ENCODE measurements at places on chromosomes 1 and 21.

GRCh38 chr1:151819976-151820623 lies 11.5 kb downstream of the RORC start:
- DNase-seq, result no peak

- DNase-seq, result no peak
These were observed 36.1 kb downstream of the GADD45A start for GRCh38 chr1:67721112-67721511.

DNA sequence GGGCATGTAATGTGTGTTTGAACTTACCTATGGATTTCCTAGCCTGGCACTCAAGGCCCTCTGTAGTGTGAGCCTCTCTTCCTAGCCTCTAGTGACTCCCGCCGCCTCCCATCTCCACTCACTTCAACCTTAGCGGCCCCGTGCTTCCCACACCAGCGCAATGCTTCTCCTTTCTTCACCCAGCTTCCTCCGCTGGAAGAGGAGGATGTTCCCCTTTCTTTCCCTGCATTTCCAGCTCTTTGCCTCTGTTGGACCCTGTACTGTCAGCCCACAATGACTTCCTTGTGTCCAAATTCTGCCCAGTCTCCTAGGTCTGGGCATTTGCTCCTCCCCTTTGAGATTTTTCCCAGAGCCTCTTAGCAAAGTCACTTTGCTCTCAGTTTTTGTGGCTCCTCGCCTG lies 138.1 kb upstream of the IRF2BP2 start:
- no peak for DNase-seq

DNA sequence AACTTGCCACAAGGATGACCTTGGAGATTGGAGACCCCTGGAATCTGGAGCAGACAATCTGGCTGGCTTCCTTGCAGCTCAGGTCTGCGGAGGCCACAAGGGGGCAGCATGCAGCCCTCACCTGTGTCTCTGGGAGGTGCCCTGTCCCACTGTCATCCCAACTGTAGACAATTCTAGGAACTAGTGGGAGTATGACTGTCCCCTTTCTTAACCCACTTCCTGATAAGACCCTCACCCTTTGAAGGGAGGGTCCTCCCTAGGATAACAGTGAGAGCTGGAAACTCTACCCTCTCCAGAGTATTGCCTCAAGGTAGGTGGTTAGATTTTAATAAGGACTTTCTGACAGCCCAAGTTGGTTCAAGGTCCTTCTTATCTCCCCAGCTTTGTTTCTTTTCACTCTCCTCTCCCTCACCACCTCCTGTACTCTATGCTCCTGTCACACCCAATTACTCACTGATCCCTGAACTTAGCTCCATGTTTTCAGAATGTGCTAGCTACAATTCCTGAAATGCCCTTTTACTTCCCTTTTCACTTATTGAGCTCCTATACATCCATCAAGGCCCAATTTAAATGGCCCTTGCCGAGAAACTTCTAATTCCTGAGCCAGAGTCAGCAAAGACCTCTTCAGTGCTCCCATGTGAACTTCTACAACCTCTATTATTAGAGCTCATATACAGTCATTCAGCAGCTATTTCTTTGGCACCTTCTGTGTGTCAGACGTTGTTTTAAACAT lies 9.2 kb upstream of the KCNQ4 start:
- DNase-seq, result no peak

DNA sequence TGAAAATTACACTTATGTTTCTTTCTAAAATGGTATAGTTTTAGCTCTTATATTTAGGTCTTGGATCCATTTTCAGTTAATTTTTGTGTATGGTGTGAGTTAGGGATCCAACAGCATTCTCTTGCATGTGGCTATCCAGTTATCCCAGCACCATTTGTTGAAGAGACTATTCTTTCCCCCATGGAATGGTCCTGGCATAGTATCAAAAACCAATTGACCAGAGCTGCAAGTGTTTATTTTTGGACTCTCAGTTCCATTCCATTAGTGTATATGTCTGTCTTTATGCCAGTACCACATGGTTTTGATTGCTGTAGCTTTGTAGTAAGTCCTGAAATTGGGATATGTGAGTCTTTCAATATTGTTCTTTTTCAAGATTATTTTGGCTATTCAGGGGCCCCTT lies 14.3 kb downstream of the TTLL10 start:
- no peak for DNase-seq

- no peak for DNase-seq
These were observed 236.2 kb upstream of the NRIP1 start for GRCh38 chr21:15301014-15301413.

DNA sequence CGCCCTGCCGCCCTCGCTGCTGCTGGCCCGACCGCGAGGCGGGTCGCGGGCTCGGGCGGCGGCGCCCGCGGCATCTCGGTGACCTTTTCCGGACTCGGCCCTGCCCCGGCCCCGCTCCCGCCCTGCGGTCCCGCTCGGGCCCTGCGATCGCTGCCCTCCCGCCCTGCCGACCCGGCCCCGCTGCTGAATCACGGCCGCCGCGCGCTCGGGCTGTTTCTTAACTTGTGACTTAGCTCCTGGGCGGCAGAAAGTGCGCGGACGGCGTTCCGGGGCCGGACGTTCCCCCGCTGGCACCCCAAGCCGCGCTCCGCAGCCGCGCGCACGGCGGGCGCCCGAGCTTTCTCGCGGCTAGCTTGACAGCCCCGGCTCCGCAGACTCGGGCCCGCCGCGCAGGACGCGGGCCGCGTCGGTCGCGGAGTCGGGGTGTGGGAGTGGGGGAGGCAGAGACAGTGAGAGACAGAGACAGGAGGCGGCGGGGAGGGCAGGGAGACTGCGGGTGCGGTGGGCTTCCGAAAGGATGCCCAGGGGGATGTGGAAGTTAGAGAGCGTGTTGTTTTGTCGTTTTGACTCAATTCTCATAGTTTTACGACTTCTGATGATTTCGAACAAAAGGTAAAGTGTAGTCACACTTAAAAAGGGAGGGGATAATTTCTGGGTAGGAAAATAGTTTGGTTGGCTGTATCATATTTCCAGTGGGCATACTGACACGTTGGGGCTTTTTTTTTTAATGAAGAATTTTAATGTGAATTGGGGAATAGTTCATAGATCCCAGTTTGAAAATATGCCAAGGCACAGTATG lies 49.8 kb downstream of the PRDM2 start:
- DNase-seq, result peak; percentile 31

GRCh38 chr1:180020017-180020416 lies 65.4 kb downstream of the CEP350 start:
- DNase-seq, result no peak

DNA sequence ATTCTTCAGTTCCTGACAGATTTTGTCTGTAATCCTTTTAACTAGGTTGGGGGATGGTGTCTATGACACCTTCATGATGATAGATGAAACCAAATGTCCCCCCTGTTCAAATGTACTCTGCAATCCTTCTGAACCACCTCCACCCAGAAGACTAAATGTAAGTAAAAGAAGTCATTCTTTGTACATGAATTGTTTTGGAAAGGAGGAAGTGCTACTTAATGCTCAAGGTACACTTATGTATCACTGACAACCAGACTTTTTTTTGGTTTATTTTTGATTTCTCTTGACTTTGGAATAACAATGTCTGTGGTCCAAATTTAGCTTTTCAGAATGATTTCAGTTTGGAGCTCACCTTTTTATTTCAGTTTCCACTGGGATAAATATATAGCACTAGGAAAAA lies 2.3 kb downstream of the DYRK3 start:
- no peak for DNase-seq

DNA sequence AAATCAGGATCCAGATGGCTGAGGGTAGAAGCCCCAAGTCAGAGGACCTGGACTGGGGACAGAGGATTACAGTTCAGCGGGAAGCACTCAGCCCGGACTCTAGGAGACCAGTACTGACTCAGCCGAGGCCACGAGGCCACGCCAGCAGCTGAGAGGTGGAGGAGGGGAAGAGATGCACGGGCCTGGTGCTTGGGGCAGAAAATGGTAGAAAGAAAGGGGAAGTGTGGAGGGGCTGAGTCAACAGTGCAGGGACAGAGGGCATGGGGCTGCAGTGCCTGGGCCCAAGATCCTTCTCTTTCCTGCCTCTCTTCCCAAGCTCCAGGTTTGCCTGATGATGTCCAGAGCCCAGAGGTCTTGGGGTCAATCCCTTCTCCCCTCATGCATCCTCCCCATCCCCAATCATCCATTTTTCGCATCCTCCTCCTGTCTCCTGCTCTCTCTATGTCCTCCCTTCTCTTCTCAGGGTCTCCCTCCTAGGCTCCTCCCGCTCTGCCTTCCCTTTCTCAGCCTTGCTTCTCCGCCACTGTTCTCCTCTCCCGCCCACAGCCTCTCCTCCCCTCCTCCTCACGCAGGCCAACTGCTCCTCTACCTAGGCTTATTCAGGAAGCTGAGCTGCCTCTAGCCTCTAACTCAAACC lies 7.7 kb downstream of the ARHGEF2 start:
- DNase-seq, result peak; percentile 85

DNA sequence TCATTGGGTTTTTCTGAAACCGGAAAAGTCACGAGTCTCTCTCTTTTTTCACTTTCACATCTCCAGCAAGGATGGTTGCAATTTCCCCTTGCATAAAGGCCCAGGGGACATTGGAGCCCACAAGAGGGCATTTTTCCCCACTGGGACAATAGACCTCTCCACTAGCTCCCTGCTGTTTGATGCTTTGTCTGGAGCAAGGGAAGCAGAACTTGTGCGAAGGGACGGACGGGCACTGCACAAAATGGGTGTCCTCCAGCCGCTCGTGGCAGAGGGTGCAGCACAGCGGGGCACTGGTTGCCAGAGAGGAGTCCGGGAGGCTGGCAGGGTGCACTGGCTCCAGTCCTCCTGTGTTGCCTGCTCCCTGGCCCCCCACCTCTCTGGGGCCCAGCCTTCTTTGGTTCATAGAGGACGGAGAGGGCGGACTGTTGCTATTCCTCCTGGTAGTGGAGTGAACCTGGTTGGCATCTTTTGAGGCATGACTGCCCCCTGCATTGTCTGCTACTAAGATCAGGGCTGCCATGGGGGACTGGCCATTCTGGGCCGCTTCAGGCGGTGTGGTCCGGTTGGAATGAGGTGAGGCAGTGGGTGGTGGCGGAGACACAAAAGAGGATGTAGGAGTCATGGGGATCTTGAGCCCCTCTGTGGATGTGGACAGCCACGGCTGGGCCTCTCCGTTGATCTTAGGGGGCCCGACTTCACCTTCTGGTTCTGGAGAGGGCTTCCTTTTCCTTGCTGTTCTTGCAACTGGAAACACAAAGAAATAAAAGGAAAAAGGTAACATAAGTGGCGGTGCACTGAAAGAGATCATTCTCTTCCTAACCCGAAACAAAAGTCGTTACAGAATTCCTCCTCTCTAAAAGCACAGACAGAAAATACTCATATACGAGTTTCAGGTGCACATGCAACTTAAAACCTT lies 2.6 kb downstream of the IRF2BP2 start:
- DNase-seq, result no peak

GRCh38 chr1:230892018-230892491 lies 23.7 kb upstream of the C1orf198 start:
- DNase-seq, result peak; percentile 19

GRCh38 chr1:200526709-200527612 lies 93.6 kb downstream of the KIF14 start:
- no peak for DNase-seq

- no peak for DNase-seq
These were observed 5.7 kb downstream of the NTPCR start for GRCh38 chr1:232956081-232956480.

DNA sequence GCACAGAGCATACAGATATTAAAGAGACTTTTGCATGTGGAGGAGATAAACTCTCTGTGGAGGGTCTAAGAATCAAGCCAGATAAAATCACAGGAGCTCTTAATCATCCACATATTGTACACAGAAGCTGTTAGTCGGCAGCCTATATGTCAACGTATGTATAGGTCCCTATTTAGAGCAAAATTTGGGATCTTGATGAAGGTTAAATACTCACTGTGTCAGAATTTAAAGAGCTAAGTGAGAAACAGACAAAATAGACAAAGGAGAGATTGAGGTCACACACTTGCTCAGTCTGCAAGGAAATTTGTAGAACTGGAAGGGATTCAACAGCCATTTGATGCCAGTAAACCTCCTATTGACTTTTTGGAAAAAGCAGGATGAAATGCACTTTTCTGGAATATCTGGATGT lies 4.1 kb upstream of the IRF2BP2 start:
- DNase-seq, result no peak

- DNase-seq, result no peak
These were observed 176.3 kb downstream of the PTPRU start for GRCh38 chr1:29412591-29412990.

GRCh38 chr1:236280438-236281197 lies 1.1 kb downstream of the ERO1B start:
- no peak for DNase-seq

- DNase-seq, result no peak
These were observed 62.0 kb upstream of the GALNT2 start for GRCh38 chr1:230005040-230005439.

Data from AG08395 (cell line).